ENCODE measurements at places on chromosomes 12 and 14.

DNA sequence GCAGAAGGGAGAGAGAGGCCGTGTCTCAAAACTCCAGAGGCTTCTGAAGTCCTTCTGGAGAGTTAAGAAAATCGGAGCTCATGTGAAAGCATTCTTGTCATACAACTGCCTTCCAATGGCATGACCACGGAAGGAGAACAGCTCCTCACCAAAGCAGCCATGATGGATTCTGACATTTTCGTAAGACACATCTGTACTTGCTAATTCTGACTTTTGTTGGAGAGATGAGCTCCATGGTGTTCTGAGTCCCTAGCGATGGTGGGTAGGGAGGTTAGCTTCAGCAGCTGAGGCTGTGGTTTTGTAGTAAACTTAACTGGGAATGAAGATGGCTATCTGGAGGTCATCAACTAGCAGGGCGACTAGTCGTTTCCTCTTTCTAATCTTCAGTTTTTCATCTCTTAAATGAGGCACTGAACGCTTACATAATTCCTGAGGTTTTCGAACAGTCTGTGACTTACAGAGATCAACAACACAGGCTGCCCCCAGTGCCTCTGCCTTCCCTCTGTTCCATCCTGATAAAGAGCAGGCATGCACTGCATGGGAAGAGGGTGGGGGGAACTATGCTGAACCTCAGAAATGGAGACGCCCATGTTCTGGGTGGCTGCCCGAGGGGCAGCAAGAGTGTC is 28.6 kb upstream of the DICER1 start:
- no peak for DNase-seq

- no peak for DNase-seq
Measured at GRCh38 chr12:118319627-118320026, 53.1 kb downstream of the TAOK3 start.

- DNase-seq: no peak
Measured at GRCh38 chr14:20662968-20663732, 21.2 kb upstream of the RNASE4 start.

DNA sequence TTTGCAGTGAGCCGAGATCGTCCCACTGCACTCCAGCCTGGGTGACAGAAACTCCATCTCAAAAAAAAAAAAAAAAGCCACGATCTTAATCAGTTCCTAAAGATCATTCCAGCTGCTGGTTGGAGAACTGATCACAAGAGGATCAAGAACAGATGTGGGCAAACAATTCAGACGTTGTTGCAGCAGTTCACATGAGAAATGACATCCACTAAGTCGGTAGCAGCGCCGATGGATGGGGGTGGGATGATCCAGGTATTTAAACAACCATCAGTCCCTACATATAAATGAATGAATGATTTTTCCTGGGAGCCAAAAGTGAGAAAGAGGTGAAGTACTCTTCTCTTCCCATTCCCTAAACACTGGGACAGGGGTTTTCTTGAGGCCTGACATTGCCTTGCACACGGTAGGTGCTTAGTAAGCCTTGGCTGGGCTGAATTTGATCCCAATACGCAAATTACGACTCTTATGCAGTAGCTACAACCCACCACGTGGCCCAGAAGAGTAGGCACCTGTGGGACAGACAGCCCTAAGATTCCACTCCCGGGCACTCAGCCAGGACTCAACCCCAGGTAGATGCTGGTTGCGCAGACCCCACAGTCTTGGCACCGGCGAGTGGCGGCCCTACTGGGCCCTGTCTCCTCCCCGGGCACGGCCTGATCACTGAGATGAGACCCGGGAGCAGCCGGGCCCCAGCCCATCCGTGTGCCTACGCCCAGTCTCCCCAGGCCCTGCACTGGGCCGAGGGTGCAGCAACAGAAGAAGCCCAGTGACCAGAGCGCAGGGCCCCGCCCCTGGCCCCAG is 565 bp downstream of the SPRYD3 start:
- DNase-seq: no peak

DNA sequence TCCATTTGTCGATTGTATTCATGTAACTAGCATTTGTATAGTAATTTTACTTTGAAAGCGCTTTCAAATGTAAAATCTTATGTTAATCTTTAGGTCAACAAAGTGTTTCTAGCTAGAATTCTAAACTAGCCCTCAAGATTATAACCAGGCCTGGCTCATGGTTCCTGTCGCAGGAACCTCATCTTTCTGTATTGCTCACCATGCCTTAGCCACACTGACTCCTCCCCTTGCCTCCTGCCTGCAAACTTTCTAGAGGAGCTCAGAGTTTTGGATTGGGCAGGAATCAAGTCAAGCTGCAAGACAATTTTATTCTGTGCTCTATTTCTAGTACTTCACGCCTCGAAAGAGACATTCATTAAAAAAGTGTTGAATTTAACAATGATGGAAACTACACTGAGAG is 99.8 kb downstream of the TGFB3 start:
- no peak for DNase-seq

GRCh38 chr12:108701779-108702441 is 29.4 kb downstream of the CORO1C start:
- no peak for DNase-seq

DNA sequence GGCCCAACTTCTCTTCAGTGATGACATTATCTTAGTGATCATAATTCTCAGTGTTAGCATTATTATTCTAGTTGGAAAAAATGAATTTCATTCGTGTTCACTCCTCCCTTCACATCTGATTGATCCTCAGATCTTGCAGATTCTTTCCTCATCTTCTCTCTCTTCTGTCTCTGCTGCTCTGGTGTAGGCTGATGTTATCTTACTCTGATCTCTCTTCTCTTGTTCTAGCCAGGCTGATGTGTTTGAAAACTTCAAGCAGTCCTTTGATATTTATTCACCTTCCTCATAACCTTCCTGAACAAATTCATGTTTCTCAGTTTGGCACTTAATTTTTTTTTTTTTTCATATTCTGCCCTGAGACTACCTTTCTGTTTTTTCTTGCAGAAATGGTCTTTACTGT is 5.6 kb upstream of the TBK1 start:
- DNase-seq: no peak

GRCh38 chr12:4252601-4253000 is 21.0 kb upstream of the CCND2 start:
- no peak for DNase-seq

GRCh38 chr14:75554482-75554881 is 23.9 kb upstream of the FLVCR2 start:
- no peak for DNase-seq

- no peak for DNase-seq
Measured at GRCh38 chr12:53950437-53950773, 4.3 kb upstream of the HOXC12 start.

- no peak for DNase-seq
Measured at GRCh38 chr14:83196236-83196635, 1662.6 kb upstream of the SEL1L start.

GRCh38 chr14:100391724-100392123 is 68.6 kb downstream of the SLC25A47 start:
- DNase-seq: no peak

GRCh38 chr14:34243001-34243400 is 219.0 kb downstream of the SPTSSA start:
- DNase-seq: no peak

DNA sequence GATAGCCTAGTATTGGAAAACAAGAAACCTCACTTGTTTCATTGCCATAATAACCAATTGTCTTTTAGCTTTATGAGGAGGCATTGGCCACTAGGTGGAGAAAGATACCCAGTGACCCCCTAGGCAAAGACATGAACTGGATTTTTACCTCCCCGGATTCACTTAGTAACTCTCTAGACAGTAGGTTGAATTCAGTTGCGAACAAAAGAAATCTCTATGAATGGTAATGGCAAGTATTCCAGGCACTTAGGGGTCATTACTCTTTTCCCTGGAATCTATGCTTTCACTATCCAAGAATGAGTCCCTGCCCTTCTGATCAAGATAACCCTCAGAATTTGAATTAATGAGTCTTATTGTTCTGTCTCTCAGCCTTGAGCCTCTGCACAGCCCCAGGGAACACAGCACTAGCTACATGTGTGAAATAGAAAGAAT is 29.5 kb upstream of the RHOJ start:
- peak; percentile 22 for DNase-seq

- DNase-seq: no peak
Measured at GRCh38 chr14:29671034-29671433, 256.6 kb downstream of the PRKD1 start.

DNA sequence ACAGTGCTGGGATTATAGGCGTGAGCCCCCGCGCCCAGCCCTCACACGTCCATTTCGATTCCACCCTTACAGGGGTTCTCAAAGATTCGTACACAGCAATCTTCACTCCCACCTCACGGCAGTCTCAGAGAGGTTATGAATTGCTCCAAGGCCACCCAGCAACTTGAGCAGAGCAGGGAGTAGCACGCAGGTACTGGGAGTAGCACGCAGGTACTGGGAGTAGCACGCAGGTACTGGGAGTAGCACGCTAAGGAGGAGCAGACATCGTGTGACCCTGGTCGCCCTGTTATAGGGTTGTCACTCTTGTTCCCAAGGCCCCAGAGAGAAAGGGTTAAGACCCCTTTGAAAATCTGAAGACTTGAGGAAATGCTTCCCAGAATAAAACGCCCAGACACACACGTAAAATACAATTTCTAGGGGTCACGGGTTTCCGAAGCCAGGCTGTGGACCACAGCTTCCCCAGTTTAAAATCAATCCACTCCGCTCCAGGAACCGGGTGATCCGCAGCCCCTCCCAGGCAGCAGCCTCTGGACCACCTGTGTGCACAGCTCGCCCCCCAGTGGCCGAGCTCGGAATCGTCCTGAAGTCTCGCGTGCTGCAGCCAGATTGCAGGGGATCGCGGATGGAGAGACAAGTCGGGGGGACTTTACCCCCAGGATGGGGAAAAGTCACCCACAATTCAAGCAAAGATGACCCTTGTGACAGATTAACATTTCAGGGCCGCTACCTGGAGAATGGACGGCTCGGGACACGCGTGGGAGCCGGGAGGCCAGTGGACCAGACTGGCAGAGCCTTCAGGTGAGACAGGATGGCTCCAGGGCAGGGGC is 92.0 kb downstream of the SCARB1 start:
- DNase-seq: peak; percentile 82

GRCh38 chr14:96016501-96017160 is 22.5 kb upstream of the C14orf132 start:
- DNase-seq: no peak
